ENCODE measurements at places on chromosomes 6 and 20.

DNA sequence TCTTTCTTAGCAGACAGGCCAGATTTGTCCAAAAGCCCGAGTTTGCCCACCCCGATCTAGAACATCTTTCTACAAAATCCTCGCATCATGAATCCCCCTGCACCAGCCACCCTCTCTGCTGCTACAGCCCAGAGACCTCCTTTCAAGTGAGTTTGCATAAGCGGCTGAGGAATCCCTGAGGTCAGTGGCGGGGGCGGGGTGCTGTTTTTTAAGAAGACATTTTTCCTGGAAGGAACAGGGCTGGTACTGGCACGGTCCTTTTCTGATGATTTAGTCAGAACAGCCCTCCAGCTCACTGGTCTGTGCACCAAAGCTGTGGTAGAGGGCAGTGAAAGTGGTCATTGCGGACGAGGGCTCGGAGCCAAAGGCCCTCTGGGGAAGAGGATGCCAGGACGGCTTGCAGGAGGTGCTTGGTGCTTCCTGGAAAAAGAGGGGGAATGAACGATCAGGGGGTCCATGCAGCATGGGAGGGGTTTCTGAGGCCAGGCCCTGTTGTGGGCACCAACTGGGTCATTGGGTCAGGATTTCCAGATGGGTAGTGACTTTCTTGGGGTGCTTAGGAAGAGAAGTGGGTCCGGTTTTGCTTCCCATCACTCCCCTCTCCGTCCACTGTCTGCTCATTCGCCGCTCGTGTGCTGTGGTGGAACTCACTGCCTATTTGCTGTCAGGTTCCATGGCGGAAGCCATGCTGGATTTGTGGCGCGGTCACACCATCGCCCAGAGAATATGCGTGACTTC lies 50.4 kb downstream of the GNAS-AS1 start:
- DNase-seq, result no peak

DNA sequence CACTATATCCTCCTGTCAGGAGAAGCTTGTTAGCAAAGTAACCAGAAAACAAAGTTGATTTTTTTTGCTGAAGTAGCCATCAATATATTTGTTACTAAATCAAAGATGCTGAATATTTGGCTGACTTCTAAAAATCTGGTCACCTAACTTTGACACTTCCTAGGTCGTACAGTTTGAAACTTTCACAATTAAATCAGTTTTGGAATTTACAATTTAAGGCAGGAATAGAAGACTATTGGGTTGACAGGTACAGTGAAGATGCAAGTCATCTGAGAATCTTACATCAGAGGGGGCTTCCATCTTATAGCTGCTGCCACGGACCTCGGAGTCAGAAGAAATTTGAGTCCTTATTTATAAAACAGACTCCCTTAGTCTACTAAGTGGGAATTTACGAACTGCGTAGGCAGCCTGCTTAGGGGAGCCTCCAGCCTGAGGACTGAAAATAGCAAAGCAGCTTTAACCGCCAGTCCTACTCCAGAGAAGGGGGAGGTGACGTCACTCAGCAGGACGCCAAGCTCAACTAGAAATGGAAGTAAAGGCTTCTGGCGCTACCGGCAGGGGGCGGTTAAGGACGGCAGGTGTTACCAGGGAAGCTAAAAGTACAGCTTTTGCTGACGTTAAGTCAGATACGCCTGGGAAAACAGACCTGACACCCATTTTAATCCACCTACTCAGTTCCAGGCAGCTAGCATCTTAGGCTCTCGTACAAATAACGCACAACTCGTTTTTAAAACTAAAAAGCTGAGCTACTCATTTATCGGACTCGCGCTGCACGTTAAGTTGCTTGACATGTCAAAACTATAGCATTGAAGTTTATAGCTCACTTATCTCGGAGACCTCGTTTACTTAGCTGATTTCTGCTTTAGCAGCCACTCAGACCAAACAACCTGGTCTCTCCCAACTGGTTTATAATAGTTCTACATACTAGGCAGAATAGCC lies 61.1 kb upstream of the HFE start:
- peak; percentile 91 for DNase-seq

DNA sequence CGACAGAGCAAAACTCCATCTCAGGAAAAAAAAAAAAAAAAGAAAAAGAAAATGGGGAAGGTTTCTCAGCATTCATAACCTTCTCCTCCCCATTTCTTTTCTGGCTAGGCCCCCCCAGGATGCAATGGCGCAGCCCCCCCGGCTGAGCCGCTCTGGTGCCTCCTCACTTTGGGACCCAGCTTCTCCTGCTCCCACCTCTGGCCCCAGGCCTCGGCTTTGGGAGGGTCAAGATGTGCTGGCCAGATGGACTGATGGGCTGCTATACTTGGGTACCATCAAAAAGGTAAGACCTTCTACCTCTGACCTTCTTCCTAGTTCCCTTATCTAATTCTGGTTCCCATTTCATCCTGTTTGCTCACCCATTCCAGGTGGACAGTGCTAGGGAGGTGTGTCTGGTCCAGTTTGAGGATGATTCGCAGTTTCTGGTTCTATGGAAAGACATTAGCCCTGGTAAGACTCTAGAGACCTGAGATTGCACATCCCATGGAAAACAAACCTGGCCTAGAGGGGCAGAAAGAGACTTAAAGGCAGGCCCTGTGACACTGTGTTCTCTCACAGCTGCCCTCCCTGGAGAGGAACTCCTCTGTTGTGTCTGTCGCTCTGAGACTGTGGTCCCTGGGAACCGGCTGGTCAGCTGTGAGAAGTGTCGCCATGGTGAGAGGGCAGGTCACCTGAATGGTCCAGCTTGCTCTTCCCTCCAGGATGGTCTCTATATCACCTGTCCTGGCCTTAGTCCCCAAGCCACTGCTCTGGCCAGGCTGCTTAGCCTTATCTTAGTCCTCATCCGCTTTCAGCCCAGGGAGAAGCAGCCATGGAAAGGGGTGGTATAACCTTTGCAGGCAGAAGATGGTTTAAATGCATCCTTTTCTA lies 1.6 kb downstream of the PHF1 start:
- no peak for DNase-seq

- no peak for DNase-seq
Measured at GRCh38 chr20:48606172-48606840, 221.5 kb downstream of the PREX1 start.

DNA sequence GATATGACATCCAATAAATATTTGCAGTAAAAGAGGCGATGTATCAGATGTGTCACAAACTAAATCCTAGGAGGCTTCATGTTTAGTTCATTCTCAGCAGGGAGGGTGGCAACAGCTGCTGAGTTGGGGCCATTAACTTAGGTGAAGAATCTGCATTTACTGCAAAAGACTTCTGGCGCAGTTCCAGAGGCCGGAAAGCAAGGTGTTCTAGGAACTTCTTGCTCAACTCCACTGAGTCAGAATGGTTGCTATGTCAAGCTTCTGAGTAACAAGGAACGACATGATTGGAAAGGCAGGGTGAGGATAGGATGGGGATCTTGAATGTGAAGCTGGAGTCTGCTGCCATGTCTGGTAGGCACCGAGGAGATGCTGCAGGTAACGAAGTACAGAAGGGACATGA lies 11.7 kb downstream of the ADNP start:
- DNase-seq, result peak; percentile 27

- no peak for DNase-seq
Measured at GRCh38 chr6:75492386-75493153, 1.0 kb downstream of the FILIP1 start.

- DNase-seq, result peak; percentile 76
Measured at GRCh38 chr20:38221119-38221589, 39.4 kb downstream of the KIAA1755 start.

- DNase-seq, result no peak
Measured at GRCh38 chr6:43107344-43108062, 31.4 kb downstream of the PTK7 start.

DNA sequence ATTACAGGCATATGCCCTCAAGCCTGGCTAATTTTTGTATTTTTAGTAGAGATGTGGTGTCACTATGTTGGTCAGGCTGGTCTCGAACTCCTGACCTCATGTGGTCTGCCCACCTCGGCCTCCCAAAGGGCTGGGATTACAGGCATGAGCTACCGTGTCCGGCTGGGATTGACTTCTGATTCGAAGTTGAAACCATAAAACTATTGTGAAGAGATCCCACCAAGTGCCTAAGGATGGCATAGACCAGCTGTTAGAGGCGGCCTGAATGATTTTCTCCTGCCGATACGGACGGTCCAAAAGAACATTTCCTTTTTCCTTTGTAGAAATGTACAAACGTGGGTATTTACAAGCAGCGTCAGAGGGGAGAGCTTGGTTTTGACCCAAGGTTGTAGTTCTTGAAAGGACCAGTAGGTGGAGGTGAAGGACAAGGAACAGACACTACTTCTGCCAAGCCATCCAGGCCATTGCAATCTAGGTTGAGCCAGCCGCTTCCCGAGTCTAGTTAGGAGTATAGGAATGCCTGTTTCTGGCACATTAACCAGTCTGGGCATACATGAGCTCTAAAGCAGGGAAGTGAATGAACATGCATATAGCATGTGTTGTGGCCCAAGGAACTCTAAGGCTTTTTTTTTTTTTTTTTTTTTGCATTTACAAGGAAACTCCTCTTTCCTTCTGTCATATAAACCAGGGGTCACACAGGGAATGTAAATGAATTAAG lies 29.0 kb downstream of the MOCS3 start:
- DNase-seq, result peak; percentile 92

DNA sequence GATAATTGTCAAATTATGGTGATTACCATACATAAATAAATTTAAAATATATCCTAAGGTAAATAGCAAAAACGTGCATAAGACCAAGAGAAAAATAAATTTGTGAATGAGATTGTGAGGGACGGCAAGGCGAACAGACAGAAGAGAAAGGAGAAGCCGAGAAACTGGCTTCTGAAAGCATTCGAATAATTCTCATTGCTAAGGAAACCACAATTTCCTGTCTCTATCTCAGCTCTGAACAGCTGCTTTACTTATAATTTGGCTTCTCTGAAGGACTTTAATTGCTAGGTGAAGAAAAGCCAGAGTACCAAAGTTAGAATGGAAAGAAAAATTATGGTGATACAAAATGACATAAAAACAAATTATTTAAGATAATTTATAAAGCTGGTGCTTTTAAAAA lies 79.0 kb upstream of the RGS17 start:
- DNase-seq, result no peak

DNA sequence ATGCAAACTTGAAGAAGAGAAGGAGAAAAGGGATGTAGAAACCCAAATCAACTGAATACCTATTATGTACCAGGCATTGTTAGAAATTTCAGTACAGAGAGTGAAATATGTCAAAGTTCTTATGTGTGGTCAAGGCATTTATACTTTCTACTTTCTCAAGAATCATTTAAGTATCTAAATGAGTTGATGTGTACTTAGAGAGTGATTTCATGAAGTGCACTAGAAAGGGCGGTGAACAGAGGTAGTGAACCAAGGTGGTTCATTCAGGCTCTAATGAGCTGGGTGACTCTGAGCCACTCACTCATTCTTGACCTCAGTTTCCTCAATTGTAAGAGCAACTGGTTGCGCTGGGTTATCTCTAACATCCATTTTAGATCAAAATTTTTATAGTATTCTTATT lies 3.3 kb downstream of the PDE7B start:
- DNase-seq, result no peak

DNA sequence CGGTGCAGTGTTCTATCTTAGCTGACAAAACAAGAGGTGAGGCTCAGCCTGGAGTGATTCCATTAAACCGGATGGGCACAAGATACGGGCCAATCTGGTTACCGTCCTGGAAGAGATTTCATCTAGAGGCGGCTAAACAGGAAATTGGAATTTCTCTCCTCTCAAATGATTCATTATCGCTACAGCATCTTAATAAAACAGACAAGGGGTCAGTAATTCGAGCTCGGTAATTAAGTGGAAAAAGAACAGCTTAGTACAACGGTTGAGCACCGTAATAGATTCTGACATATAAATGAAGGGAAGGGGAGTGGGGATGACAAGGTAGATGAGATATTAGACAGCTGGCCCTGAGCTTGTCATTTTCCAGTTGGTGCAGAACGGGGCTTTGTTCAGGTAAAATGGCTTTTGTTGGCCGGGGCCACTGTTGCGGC lies 137.2 kb downstream of the EDN3 start:
- DNase-seq, result no peak

- DNase-seq, result no peak
Measured at GRCh38 chr6:126341126-126341525, 1.2 kb downstream of the CENPW start.

GRCh38 chr20:20407891-20408805 lies 40.2 kb downstream of the INSM1 start:
- DNase-seq, result no peak

- DNase-seq, result no peak
Measured at GRCh38 chr6:41177287-41177686, 14.4 kb upstream of the TREM2 start.

GRCh38 chr20:44800391-44801046 lies 9.8 kb downstream of the RIMS4 start:
- no peak for DNase-seq

DNA sequence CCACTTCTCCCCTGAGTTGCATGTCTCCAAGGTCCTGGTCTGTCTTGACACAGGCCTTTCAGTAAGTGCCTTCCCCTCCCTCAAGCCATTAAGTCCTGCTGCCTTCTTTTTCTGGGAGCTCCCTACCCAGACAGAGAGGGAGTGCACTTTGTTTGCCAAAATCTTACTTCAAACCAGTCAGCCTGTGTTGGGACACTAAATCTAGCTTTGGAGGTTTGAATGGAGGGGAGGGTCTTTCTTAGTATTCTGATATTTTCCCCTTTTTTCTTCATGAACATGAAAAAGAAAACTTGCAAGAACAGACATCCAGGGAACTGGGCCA lies 170.7 kb upstream of the PMEPA1 start:
- no peak for DNase-seq

DNA sequence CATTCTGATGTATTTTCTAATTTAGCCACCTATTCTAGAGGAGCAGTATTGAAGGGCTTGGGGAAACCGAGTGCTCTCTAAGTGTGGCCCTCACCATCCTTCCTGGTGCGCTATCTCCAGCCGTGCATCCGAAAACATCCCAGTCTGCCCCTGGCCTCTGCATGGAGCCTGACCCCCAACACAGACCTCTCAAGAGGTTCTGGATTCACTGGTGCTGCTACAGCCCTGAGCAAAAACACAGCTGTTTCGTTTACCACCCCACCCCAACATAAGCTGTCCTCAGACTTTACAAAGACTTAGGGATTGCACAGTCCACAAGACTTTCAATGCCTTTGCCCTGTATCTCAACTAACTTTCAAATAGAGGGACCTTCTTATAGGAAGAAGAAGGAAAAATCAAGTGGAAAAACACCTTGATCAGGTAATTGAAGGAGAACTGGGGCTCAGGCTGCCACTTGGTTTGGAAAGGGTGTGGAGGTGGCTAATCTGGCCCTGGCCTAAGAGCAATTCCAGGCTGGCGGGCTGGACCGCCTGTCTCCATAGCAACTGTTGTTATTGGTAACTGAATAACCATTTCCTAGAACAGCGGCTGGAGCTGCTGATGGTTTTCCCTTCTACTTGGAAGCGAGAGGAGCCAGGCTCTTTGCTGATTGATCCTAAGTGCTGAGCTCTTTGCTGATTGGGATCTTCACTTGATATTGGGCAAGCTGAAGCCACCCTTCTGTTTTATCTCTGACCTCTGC lies 90.2 kb upstream of the TOX2 start:
- no peak for DNase-seq

GRCh38 chr6:149006671-149007070 lies 259.8 kb downstream of the UST start:
- no peak for DNase-seq
